ENCODE measurements at places on chromosomes 4 and X.

- DNase-seq, result no peak
Measured at GRCh38 chr4:83229791-83230190, 54.8 kb downstream of the COQ2 start.

GRCh38 chrX:1610166-1610565 lies 4.7 kb upstream of the ASMT start:
- DNase-seq, result no peak

GRCh38 chr4:181504924-181505323 lies 738.3 kb upstream of the TENM3 start:
- peak; percentile 55 for DNase-seq

- DNase-seq, result no peak
Measured at GRCh38 chrX:24005028-24005427, 22.0 kb downstream of the KLHL15 start.

DNA sequence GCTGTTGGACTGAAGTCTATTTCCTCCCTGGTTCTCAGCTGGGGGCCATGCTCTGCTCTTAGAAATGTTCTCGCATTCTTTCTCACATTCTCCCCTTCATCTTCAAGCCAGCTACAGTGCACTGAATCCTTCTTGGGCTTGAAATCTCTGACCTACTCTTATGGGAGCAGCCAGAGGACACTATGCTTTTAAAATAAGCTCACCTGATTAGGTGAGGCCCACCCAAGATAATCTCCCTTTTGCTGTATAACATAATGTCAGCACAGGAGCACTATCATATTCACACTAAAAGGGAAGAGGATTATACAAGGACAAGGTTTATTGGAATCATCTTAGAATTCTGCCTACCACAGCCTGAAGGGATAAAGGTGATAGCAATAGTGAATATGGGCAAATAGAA lies 146.3 kb downstream of the ZNF674 start:
- no peak for DNase-seq

GRCh38 chr4:124386648-124387047 lies 325.9 kb downstream of the ANKRD50 start:
- no peak for DNase-seq

DNA sequence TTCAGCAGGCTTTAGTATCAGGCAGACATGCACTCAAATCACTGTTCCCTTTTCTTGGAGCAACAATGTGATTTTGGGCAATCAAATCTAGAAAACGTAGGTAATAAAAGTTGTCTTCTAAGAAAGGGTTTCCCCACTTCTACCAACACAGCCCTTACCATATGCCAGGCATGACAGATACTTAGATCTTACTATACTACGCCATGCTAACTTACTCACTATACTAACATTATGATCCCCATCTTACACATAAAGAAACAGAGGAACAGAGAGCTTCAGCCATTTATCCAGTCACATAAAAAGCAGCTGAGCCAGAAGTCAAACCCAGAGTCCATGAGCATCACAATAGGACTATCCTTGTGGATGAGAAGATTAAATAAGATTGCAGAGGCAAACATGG lies 9.2 kb downstream of the TXK start:
- no peak for DNase-seq

DNA sequence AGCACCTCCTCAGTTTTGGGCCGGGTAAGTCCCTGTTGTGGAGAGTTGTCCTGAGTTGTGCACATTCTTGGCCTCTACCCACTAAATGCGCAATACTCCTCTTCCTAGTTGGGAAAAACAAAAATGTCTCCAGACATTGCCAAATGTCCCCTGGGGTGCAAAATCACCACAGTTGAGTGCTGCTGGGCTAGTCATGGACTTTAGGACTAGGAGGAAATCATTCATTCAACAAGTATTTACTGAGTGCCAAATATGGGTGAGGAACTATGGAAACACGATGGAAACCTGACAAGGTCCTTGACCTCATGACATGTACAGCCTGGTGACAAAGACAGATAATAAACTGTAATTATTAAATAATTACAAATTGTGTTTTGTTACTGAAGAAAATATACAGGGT lies 71.6 kb downstream of the STX18 start:
- DNase-seq, result no peak

DNA sequence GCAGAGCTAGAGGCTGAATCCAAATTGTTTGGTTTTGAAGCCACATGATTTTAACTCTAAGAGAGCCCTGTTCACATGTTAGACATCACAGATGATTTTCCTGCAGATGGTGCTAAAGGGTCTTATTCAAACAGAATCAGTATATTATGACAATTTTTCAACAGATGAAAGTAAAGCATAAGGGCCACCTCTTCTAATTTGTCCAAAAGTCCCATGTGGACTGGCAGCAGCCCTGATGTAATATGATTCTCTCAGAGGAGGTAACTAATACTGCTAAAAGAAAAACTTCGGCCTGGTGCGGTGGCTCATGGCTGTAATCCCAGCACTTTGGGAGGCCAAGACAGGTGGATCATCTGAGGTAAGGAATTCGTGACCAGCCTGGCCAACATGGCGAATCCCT lies 26.0 kb upstream of the SETD7 start:
- DNase-seq, result no peak

GRCh38 chr4:84691170-84691691 lies 108.3 kb downstream of the CDS1 start:
- no peak for DNase-seq

- no peak for DNase-seq
Measured at GRCh38 chr4:47519239-47519883, 34.3 kb downstream of the ATP10D start.

DNA sequence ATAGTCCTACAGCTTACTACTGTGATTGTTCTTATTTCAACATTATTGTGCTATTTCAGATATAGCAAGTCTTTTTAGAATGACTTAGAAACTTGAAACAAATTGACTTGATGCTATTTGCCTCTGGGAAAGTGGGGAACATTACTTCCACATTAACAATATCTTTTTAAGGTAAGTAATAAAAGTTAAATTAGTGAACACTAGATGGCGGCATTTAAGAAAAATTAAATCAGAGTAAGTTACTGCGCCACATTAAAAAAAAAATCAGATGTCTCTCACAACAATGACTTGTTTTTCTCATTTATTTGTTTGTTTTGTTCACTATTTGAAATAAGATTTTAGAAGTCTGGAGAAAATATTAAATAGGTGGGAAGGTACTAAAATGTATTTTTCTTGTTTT lies 1026.9 kb upstream of the SLIT2 start:
- no peak for DNase-seq

- no peak for DNase-seq
Measured at GRCh38 chr4:113051361-113051760, 1.9 kb downstream of the ANK2 start.

- DNase-seq, result no peak
Measured at GRCh38 chr4:7055111-7055989, 12.2 kb downstream of the TADA2B start.
